HCEC 1CT (cell line): ENCODE measurements at places on chromosomes 7 and 10.

DNA sequence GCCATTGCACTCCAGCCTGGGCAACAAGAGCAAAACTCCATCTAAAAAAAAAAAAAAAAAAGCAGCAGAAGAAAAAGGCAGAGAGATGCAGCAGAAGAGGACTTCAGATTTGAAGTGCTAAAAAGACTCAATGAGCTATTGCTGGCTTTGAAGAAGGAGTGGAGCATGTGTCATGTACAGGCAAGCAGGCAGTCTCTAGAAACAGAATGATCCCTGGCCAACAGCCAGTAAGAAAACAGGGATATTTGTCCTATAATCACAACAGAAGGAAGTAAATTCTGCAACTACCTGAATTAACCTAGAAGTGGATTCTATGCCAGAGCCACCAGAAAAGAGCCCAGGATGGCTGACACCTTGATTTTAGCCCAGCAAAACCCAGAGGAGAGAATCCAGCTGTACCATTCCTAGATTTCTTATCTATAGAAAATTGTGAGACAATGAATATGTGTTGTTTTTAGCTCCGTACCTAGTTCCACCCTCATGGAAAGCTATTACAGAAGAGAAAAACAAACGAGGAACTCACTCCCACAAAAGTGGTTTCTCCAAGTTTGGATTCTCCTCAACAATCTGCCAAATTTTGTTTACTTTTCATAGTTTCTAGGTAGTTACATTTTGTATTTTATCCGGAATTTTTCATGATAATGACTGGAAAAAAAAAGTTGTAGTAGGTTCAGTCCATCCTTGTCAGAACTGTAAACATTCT, 198.2 kb upstream of the GNAI1 start:
- no peak for DNase-seq

DNA sequence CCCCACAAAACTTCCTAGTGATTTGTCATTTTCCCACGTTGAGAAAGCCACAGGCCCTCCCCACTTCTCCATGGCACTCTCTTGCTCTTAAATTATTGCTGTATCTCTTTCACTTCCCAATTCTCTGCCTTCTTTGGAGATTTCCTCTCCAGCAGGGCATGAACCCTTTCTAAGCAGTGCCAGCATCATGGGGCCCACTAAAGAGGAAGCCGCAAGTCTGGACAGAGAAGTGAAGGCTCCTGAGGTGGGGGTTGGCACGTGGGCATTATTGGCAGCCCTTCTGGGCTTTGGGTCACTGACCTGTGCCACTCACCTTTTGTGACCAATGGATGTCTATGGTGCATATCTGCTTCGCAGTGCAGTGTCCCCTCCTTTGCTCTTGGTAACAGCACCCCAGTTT, 97.7 kb upstream of the TCF7L2 start:
- DNase-seq, result no peak

DNA sequence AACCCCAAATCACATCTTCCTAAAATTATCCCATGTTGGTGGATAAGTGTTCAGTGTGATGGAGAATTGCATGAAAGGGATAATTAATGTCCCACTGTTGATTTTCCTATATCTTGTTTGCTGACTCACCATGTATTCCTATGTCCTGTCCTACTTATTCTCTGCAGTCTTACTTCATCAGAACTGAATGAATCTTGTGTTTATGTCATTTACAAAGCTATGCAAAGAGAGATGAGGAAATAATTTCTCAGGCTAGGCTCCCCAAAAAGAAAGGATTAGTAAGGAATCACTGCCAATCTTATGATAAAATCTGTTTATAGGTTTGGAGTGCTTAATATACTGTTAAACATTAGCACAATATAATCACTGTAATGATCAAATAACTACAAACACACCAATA, 360.8 kb downstream of the CRPPA start:
- peak; percentile 55 for DNase-seq

DNA sequence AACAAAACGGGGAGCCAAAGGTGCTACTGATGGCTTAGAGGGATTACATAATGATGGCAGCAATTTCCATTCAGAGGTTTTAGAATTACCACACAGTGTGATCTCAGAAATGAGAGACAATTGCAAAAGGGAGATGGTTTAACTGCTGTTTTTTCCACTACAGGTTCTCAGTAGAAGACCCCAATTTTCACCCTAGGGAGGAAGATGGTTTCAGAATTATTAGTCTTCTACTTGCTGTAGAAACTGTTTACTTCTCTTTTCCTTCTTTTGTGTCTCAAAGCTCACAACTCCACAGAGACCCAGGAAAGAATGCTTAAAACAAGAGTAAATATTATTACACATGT, 226.5 kb downstream of the INHBA start:
- no peak for DNase-seq

DNA sequence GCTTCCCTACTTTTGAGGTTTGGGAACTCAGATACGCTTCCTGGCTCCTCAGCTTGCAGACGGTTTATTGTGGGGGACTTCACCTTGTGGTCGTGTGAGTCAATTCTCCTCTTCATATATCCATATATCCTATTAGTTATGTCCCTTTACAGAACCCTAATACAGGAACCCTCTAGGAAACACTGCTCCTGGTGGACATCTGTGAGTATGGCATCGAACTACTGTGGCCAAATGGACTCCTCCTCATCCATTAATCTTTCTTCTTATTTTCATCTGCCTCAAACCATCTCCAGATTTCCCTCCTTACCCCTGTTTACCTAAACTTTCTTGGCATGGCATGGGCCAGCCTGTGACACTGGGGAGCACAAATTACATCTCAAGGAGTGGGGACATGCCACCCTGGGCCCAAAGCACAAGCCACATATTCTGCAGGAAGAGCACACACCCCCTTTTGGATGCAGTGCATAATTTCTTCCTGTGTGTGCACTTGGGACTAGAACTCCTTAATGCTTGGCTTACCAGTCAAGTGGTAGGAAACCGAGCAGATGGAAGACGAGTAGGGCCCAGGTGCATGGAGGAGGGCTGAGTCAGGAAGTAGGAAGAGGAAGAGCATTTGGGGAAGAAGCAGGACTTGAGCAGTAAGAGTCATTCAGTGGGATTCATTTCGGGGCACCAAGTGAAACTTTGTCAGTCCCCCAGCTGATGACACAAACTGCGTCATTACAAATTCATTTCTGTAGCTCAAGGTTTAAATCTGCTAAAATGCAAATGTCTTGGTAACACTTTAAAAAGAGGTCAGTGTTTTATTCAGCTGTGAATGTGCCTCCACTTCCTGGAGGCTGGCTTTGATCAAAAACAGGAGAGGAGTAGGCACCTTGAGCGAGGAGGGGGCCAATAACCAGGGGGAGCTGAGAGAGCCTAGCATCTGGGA, 80.8 kb upstream of the PLXNA4 start:
- DNase-seq, result peak; percentile 24

DNA sequence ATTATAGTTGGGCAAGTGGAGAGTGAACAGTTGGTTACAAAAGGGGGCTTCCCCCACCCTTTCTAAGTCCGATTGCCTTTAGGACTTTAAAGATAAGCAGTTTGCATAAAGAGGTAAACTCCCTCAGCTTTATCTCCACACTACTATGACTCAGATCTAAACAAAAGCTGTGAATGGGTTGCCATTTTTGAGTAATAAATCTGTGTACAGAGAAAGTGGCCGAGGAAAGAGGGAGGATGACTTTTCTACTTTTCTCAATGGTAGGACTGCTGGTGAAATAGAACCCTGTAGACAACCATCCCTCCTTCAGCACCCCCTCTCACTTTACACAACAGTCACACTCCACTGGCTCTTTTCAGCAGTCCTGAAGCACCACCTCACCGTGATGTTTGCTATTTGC, 71.2 kb downstream of the DNMBP start:
- DNase-seq, result peak; percentile 45

GRCh38 chr7:83365746-83366145, 203.1 kb upstream of the PCLO start:
- DNase-seq, result no peak

DNA sequence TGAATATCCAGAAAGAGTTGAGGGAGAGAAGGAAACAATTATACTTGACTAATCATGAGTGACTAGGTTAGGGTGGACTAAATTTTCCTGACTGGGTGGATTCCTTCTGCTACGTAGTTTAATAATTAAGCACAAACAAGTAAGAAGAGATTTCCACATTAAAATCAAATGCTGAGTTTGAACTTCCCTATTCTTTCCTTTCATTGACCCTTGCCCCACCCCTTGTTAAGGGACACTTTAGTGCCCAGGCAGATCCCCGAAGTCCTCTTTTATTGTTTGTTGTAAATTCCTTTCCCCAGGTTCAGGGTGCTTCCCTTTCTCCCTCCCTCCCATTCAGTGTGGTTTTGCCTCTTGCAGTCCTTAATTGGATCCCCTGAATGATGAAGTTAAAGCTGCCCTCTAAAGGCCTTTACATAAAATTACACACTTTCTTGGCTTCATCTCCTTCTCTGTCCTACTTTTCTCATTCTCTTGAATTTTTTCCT, 8.8 kb upstream of the SPAM1 start:
- peak; percentile 7 for DNase-seq

DNA sequence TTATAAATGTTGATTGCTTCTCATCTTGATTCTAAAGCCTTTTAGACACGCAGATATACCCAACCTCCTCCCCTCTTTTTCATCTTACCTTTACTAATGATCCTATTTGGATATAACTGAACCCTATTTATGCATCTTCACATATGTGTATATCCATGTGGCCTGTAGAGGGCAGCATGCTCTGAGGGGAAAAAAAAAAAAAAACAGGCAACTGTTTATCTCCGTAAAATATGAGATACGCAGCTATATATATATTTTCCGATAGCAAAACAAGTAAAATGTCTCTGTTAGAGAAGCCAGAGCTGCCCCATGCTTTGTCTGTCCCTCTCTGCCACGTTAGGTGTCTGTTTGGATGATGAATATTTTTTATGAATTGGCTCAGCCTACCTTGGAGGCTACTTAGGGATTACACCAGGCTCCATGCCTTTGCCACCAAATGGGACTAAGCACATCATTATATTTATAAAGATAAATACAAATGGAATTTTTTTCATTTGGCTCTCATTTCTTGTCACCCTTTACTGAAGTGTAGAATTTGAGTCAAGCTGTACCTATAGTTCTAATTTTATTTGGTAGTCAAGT, 174.8 kb upstream of the FZD1 start:
- DNase-seq, result peak; percentile 39

DNA sequence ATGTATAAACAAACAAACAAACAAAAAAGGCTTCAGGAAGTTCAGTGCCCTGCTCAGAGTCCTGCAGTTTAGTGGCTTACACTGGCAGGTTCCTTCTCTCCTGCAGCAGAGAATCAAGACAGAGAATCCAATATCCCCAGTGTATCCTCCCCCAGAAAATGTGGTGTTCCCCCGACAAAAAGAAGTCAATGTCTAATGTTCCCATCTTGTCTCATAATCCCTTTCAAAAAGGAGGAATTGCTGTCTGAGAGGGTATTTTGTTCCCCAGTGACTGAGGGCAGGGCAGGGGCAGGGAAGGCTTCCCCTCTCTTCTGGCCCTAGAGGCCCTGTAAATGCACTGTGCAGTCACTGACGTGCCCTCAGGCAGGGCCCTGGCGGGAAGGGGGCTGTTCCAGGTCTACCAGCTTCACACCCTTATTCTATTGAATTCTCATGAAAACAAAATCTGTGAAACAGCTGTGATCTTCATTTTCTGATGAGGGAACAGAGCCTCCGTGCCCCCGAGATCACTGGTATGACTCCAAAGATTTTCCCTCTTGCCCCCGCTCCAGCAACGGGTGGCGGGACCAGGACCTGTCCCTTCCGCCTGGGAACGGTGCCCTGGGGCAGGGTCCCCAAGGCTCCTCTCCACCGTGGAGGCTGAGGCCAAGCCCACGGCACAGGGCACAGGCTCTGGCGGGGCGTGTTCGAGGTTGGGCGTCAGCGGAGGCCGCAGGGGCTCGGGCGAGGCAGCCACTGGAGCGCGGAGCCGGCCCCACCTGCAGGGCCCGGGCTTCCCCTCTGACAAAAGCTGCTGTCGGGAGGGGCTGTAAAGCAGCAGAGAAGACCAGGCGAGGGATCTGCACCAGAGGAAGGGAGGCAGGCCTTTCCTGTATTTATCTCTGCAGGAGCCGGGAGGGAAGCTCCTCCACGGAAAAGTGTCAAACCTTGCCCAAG, 13.4 kb upstream of the WDFY4 start:
- no peak for DNase-seq

- DNase-seq, result no peak
Measured at GRCh38 chr7:13604178-13604577, 385.3 kb downstream of the ETV1 start.

DNA sequence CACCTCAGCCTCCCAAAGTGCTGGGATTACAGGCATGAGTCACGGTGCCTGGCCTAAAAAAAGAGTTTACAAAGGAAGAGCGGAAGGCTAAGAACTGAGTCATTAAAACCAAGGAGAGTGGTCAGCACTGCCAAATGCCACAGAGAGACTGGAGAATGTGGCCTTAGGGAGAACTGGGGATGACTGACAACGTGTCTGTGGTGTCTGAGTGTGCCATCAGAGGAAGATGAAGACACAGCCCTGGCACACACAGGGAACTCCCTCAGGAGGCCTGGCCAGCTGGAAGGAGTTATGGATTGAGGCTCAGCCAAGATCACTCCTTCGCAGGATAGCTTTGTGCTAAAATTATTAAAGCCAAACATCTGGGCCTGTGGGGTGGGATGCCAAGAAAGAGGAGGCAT, 3.9 kb upstream of the INA start:
- DNase-seq, result peak; percentile 96

- peak; percentile 23 for DNase-seq
Measured at GRCh38 chr10:63573068-63573697, 52.0 kb downstream of the REEP3 start.

GRCh38 chr7:130814778-130815335, 80.8 kb upstream of the KLF14 start:
- DNase-seq, result peak; percentile 38

GRCh38 chr7:83976302-83976701, 218.3 kb downstream of the SEMA3A start:
- peak; percentile 26 for DNase-seq

GRCh38 chr7:102094316-102094650, 192.4 kb upstream of the SH2B2 start:
- DNase-seq, result no peak

GRCh38 chr7:55128693-55129394, 110.0 kb downstream of the EGFR start:
- peak; percentile 72 for DNase-seq

- DNase-seq, result no peak
Measured at GRCh38 chr7:54544149-54544526, 2.0 kb downstream of the VSTM2A start.

DNA sequence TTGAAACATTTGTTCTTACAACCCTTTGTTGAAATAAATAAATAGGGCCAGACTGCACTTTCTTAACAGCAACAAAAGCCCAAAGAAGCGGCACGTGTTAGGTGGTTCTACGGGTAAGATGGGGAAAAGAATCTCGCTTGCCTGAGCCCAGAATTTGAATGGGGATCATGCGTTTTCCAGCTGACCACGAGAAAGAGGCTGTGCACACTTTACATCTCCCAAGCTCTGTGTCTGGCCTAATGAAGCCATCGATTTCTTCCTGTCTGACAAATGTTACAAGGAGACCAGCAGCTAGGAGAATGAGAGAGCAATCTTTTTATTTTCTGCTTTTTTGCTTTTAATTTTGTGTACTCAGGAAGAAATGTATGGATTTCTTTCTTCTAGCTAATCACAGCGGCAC, 52.2 kb downstream of the FRMD4A start:
- DNase-seq, result no peak

GRCh38 chr7:945556-946255, 8.8 kb downstream of the ADAP1 start:
- DNase-seq, result no peak

GRCh38 chr7:151187409-151188251, 580 bp upstream of the ASB10 start:
- no peak for DNase-seq
